H9 (cell line): ENCODE measurements at places on chromosomes 12 and 14. TPM values are rescaled to one million over a fixed set of nuclear protein-coding genes. Genes with fewer than 3 reads are reported as not detected.

DNA sequence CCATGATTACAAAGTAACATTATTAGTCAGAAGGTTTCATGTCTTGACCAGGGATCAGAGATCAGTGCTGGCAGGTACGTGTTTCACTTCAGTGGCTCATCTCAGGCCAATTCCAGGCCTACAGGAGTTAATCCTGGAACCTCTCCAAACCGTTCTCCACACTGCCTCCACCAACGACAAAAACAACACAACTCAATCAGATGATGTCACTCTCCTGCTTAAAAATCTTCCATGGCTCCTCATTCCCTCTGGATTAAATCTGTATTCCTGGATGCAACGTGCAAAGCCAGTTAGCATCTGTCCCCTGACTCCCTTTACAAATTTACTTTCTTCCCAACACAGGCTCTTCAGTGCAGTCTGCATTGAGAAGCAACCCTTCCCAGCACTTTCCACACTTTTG lies 34.3 kb upstream of the TXNRD1 start:
- H3K27me3 ChIP-seq, result no peaks in the 10 kb centered on the region
- no peak for DNase-seq
- no peak overlapping the region for H3K4me3 ChIP-seq
- peaks cover 10% of the 10 kb centered on the region for H3K36me3 ChIP-seq

DNA sequence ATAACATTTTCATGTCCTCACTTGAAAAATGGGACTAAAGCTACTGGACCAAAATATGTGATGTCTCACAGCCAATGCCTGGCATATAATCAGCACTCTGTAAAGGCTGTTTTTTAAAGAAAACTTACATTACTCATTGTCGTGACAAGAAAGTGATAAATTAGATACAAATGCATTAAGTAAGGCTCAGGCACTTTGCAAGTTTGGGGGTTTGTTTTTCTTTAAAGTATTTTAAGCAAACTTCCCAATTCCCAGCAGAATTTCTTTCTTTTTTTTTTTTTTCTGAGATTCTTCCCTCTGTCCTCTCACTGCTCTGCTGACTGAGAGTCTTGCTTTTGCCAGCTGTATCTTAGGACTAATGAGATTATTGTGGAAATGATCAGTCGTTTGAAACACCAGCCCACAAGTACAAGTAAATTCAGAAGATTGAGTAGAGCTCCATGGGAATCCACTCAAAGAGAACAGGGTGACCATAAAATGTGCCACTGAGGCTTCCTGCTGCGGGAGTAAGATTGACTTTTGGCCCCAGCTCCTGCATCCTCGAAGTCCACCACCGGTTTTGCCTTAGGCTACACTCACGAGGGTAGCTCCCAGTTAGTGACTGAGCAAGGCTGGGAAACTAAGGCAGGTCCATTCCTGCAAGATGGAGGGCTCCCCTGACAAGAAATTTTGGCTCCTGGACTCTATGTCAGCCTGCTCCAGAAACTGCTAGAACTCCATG lies 82.8 kb downstream of the TMTC1 start:
- DNase-seq, result no peak
- H3K36me3 ChIP-seq, result no peaks in the 10 kb centered on the region; the same call in 1 of the 2 replicates
- no peaks in the 10 kb centered on the region for H3K27me3 ChIP-seq

GRCh38 chr14:93733631-93734030 lies 54.7 kb downstream of the PRIMA1 start:
- no peak overlapping the region for H3K27ac ChIP-seq
- H3K36me3 ChIP-seq, result 0 out of 2 replicates have a peak, but pooled peaks cover 2% of the 10 kb centered on the region
- H3K27me3 ChIP-seq, result no peaks in the 10 kb centered on the region
- no peaks in the 10 kb centered on the region for H3K4me1 ChIP-seq
- no peak for DNase-seq
- H3K4me3 ChIP-seq, result no peak overlapping the region

DNA sequence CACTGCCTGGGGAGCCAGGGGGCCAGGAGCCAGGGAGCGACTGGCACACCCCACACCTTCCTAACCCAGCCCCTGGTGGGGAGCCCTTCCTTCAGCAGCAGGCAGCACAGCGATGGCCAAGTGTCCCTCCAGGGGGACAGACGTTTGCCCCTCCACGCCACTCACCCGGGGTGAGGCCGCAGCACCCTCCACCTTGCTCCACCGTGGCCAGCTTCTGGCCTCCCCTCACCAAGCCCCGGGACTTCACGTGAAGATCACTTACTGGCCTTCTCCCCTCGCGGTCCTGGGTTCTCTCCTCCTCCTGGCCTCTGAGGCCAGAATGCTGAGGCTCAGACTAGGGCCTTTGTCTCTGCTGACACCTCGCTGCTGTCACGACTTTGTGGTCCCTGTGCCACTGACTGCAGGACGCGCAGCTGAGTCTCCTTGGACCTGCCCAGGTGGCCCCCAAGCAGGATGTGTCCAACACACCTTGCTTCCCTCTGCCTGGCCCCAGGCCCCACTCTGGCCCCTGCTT lies 3.5 kb upstream of the ASPG start:
- no peaks in the 10 kb centered on the region for H3K36me3 ChIP-seq
- no peak for DNase-seq
- no peaks in the 10 kb centered on the region for H3K4me1 ChIP-seq
- H3K4me3 ChIP-seq, result no peak overlapping the region
- H3K27ac ChIP-seq, result no peak overlapping the region

DNA sequence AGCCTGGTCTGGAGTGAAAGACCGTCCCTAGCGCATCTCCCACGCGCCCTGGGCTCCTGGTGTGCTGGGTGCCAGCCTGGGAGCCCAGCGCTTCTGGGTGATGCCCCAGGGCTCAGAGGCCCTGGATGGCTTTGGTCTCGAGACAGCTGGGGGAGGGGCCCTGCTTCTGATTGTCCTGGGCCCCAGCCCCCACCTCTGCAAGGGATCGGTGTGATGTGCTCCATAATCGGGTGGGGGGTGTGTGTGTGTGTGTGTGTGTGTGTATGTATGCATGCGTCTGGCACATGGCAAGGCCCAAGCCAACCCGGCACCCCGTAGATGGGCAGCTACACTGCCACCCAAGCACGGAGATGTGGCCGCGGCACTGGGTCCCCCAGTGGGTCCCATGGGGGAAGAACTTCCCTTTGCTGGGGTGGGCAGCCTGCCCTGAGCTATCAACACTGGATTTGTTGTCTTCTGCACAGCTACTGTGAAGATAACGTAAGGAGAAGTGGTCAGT lies 3.1 kb downstream of the ZBTB42 start:
- no peak overlapping the region; the same call in 2 of the 3 replicates for H3K4me3 ChIP-seq
- H3K27ac ChIP-seq, result no peak overlapping the region

Gene SLC25A47
- 0.13 TPM in 1 of 2 replicates, not detected in the other for total RNA-seq

GRCh38 chr12:123254853-123255446 lies 16.7 kb downstream of the CDK2AP1 start:
- no peak for DNase-seq
- H3K36me3 ChIP-seq, result peaks cover 84% of the 10 kb centered on the region
- no peaks in the 10 kb centered on the region for H3K27me3 ChIP-seq
- no peak overlapping the region for H3K27ac ChIP-seq
- H3K4me1 ChIP-seq, result no peaks in the 10 kb centered on the region
- H3K4me3 ChIP-seq, result no peak overlapping the region

GRCh38 chr12:112282920-112283319 lies 99.3 kb downstream of the HECTD4 start:
- no peak overlapping the region for H3K27ac ChIP-seq
- H3K4me1 ChIP-seq, result no peaks in the 10 kb centered on the region
- no peaks in the 10 kb centered on the region for H3K36me3 ChIP-seq
- H3K27me3 ChIP-seq, result no peaks in the 10 kb centered on the region

GRCh38 chr12:75289753-75290152 lies 40.4 kb downstream of the CAPS2 start:
- H3K27me3 ChIP-seq, result no peaks in the 10 kb centered on the region
- no peak for DNase-seq
- no peak overlapping the region for H3K4me3 ChIP-seq

- H3K4me3 ChIP-seq, result no peak overlapping the region
- H3K27ac ChIP-seq, result no peak overlapping the region
- peaks cover 2% of the 10 kb centered on the region for H3K4me1 ChIP-seq
- no peak for DNase-seq
- no peaks in the 10 kb centered on the region; the same call in 2 of the 3 replicates for H3K36me3 ChIP-seq
Observed at GRCh38 chr12:27973487-27973890, 956 bp upstream of the PTHLH start.

GRCh38 chr14:92657457-92658142 lies 90.8 kb downstream of the LGMN start:
- H3K36me3 ChIP-seq, result no peaks in the 10 kb centered on the region; the same call in 2 of the 3 replicates
- no peaks in the 10 kb centered on the region for H3K27me3 ChIP-seq
- DNase-seq, result no peak

DNA sequence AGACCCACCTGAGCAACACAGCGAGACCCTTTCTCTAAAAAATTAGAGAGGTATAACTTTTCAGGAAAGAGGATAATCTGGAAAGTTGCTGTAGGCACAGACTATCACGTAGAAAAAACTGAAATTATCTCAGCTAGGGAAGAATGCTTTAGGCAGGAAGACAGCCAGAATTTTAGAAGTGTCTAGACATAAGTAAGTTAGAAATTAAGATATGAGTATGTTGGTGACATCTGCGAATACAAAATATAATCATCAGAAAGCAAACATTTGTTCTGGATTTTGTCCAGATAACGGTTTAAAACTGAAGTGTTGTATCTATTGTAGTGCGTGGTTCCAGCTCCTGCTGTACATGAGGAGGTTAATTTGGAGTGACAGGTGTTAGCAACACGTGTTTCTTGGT lies 123.2 kb downstream of the FBXL14 start:
- H3K4me1 ChIP-seq, result no peaks in the 10 kb centered on the region
- H3K36me3 ChIP-seq, result peaks cover 11% of the 10 kb centered on the region
- no peak overlapping the region for H3K4me3 ChIP-seq
- H3K27ac ChIP-seq, result no peak overlapping the region
- no peaks in the 10 kb centered on the region for H3K27me3 ChIP-seq

GRCh38 chr14:103529383-103530365 lies 678 bp downstream of the TRMT61A start:
- no peaks in the 10 kb centered on the region; the same call in 1 of the 2 replicates for H3K4me1 ChIP-seq
- no peak overlapping the region for H3K27ac ChIP-seq
- H3K36me3 ChIP-seq, result peaks cover 8% of the 10 kb centered on the region
- no peaks in the 10 kb centered on the region for H3K27me3 ChIP-seq
- peak; percentile 27 for DNase-seq
- H3K4me3 ChIP-seq, result peak overlapping the region; percentile 97

Gene KCNA5
- 0.09 and 0.22 TPM in 2 replicates for total RNA-seq

Gene SLCO1B3
- not detected in 2 replicates for total RNA-seq

DNA sequence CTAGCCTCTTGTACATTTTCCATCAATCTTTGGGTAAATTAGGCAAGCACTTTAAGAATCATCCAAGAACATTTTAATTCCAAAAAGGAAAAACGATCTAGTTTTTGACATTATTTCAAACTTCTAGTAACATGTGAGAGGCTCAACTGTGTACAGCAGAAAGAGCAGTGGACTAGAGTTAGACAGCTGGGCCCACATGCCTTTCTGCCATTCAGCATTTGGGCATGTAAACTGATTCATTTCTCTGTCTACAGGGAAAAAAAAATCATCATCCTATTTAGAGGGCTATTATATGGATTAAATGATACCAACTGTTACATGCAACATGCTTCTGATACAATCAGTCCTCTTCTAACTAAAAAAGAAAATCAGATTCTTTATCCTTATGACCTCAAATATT lies 17.7 kb downstream of the ATP2B1 start:
- no peaks in the 10 kb centered on the region for H3K27me3 ChIP-seq
- H3K36me3 ChIP-seq, result no peaks in the 10 kb centered on the region
- no peaks in the 10 kb centered on the region; the same call in 1 of the 2 replicates for H3K4me1 ChIP-seq
- H3K4me3 ChIP-seq, result no peak overlapping the region
- no peak for DNase-seq

GRCh38 chr12:56724701-56724971 lies 463 bp downstream of the NACA start:
- H3K27ac ChIP-seq, result peak overlapping the region; percentile 50
- peaks cover 10% of the 10 kb centered on the region for H3K4me1 ChIP-seq
- no peak for DNase-seq
- no peaks in the 10 kb centered on the region for H3K27me3 ChIP-seq
- H3K4me3 ChIP-seq, result peak overlapping the region; percentile 99

GRCh38 chr12:55721601-55722213 lies 1.5 kb downstream of the RDH5 start:
- DNase-seq, result no peak
- no peaks in the 10 kb centered on the region for H3K27me3 ChIP-seq
- H3K27ac ChIP-seq, result no peak overlapping the region
- H3K4me1 ChIP-seq, result peaks cover 13% of the 10 kb centered on the region; the same call in 1 of the 2 replicates
- no peak overlapping the region for H3K4me3 ChIP-seq
- H3K36me3 ChIP-seq, result peaks cover 36% of the 10 kb centered on the region

Gene CDH24
- total RNA-seq, result 16.7 and 16.9 TPM in 2 replicates

Gene FOXN4
- 0.29 and 0.39 TPM in 2 replicates for total RNA-seq

DNA sequence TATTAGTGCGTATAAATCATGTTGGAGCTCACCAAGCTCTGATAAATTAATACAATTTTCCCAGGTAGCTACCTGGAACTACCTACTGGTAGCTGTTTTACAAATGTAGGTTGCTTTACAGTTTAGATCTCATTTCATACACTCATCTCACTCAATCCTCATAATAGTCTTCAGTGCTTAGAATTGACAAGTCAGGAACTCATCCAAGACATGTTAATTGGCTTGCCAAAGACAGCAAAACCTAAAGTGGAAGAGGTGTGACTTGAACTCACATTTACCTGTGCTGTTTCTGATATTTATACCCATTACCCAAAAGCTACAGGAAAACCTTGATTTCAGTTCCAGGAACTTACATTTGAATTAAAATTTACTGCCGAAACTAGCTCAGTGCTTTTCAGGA lies 296.7 kb downstream of the DIO2 start:
- H3K4me1 ChIP-seq, result no peaks in the 10 kb centered on the region
- H3K27me3 ChIP-seq, result no peaks in the 10 kb centered on the region
- peaks cover 4% of the 10 kb centered on the region; the same call in 1 of the 2 replicates for H3K36me3 ChIP-seq
- no peak overlapping the region for H3K4me3 ChIP-seq
- no peak overlapping the region for H3K27ac ChIP-seq

Gene SLC17A8
- not detected in 2 replicates for total RNA-seq

DNA sequence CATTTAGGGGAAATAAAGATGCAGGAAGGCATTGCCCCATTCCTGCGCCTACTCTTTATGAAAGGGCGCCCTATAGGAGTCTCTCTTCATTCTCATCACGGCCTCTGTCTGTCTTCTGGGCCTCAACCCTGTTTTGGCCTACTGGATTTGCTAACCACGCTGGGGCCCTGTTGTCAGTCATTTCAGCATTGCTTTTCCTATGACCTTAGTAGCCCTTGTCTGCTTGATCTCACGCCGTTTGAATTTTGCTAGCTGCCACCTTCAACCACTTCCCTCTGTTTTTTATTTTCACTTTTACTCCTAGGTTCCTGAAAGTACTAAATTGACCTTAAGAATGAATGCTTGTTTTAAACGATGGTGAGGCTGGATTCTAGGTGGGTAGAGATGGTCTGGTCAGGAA lies 139.0 kb downstream of the SYNE2 start:
- H3K4me1 ChIP-seq, result no peaks in the 10 kb centered on the region; the same call in 1 of the 2 replicates
- no peak overlapping the region for H3K4me3 ChIP-seq
- no peak for DNase-seq

- no peaks in the 10 kb centered on the region for H3K36me3 ChIP-seq
- H3K4me3 ChIP-seq, result no peak overlapping the region
- H3K4me1 ChIP-seq, result no peaks in the 10 kb centered on the region
- no peak for DNase-seq
- no peaks in the 10 kb centered on the region for H3K27me3 ChIP-seq
- no peak overlapping the region for H3K27ac ChIP-seq
Observed at GRCh38 chr12:105322070-105322469, 8.4 kb upstream of the C12orf75 start.

GRCh38 chr14:24181371-24182077 lies 7.1 kb downstream of the IPO4 start:
- no peaks in the 10 kb centered on the region for H3K4me1 ChIP-seq
- H3K4me3 ChIP-seq, result no peak overlapping the region
- H3K36me3 ChIP-seq, result peaks cover 44% of the 10 kb centered on the region
- H3K27ac ChIP-seq, result no peak overlapping the region
- H3K27me3 ChIP-seq, result no peaks in the 10 kb centered on the region

Gene EEF1AKMT3
- 2.1 and 2.9 TPM in 2 replicates for total RNA-seq

Gene BAZ2A
- total RNA-seq, result 94.1 and 108 TPM in 2 replicates

GRCh38 chr12:85874031-85874461 lies at the start of gene NTS:
Gene NTS, plus strand, starts transcription at chr12:85874295. Its CDS starts 109 bp downstream, at chr12:85874404.
- H3K27me3 ChIP-seq, result no peaks in the 10 kb centered on the region
- H3K27ac ChIP-seq, result no peak within 1 kb of the TSS
- no peaks in the 10 kb centered on the region; the same call in 2 of the 3 replicates for H3K36me3 ChIP-seq
- peak; percentile 45 for DNase-seq
- H3K4me3 ChIP-seq, result peak within 1 kb of the TSS; percentile 57

Gene COL2A1
- total RNA-seq, result 10.8 and 11.4 TPM in 2 replicates
